Lower leg skin (tissue), 4 donors: ENCODE measurements at places on chromosomes 1 and 21.

DNA sequence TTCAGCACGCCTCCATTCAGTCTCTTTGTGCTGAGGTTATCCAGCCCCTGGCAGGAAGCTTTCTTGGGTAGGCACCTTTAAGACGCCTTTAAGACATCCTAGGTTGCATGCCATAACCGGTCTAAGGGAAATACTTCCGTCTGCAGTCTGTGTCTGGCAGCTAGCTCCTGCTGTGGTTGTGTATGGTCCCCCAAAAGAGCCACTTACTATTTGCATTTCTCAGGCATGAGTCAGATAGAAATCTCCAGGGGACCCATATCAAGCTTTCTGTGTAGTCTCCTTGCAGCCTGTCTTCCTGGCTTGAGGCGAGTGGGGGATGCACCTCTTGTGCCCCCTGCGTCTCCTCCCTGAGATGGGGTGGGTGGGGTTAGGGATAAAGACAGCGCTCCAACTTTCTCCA, 10.0 kb upstream of the RYR2 start:
- DNase-seq = no peak

GRCh38 chr1:206506405-206507283, 687 bp upstream of the RASSF5 start:
- no peak for DNase-seq

DNA sequence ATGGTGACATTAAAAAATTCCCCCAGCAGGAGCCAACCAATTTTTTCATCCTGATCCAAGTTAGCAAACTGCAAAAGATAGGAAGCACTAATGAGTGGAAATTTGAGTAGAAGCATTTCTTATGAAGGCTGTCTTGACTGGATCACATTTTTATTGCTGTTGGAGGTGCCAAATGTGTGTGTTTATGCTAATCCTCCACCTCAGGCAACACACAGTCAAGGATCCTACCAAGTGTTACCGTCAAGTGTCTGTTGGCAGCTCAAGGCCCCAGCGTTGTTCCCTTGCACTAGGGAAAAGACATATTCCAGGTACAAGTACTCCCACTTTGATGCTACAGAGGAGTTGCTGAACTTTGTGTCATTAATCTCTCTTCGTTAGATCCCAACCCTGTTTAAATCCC, 18.3 kb downstream of the METTL18 start:
- DNase-seq = no peak

DNA sequence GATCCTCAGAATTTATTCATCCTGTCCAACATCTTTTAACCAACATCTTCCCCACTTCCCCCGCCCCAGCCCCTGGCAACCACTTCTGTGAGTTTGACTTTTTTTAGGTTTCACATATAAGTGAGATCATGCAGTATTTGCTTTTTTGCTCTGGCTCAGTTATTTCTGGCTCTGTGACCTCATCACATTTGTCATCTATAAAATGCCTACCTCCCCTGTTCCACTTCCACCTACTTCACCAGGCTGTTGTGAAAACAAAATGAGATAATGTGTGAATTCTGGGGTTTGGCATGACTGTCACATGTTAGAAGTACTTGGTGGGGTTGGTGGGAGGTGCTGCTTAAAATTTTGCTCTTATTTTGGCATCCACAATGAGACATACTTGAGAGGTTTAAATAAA, 18.4 kb downstream of the HHAT start:
- DNase-seq = no peak

DNA sequence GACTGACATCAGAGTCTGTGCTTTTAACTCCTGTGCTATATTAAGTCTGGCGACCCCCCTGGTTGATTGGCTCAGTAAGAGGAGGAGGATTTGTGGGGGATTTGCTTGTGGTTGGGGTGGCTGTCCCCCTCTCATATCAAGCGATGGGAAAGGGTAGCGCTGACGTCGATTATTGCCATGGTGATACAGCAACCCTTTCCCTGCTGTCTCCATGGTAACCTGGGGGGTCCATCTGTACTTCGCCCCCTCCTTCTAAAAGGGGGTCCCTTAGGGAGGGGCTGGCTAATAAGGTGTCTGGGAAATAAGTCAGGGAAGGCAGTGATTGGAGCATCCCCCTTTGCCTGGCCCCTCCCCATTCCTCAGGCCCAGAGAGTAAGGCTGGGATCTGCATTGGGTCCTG, 4.7 kb downstream of the FAM229A start:
- no peak for DNase-seq
